M059J (cell line): ENCODE measurements at places on chromosomes 5 and 9. TPM values are rescaled to one million over a fixed set of nuclear protein-coding genes. Genes with fewer than 3 reads are reported as not detected.

DNA sequence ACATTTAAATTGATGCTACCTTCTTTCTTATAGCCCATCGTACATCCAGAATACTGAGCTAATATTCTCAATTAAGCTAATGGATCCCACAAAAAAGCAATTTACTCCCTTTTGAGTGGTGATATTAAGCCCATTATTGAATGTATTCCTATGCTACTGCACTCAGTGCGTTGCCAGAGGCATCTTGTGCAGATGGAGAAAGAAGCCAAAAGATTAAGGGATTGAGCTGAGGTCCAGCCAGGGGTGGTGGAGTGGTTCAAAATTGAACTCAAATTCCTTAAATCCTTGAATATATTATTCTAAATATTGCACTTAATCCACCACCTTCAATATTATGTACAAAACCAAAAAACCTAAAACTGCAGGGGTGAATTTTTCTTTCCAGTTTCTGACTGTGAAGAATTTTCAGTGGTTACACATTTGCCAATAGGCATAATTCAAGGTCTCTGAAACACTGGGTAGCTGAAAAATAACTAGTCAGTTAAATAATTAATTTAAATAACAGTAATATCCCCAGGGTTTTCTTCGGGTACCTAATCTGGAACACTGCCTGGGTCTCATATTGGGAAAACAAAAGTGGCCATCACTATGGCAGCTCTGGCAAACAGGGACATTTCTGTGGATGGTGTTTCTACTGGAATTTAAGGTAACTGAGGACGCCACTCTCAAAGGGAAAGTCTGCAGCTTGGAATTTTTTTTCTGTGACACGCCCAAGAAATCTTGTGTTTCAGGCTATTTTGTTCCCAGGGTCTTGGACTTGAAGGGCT, 6.2 kb upstream of the LIFR start:
- DNase-seq, result no peak

DNA sequence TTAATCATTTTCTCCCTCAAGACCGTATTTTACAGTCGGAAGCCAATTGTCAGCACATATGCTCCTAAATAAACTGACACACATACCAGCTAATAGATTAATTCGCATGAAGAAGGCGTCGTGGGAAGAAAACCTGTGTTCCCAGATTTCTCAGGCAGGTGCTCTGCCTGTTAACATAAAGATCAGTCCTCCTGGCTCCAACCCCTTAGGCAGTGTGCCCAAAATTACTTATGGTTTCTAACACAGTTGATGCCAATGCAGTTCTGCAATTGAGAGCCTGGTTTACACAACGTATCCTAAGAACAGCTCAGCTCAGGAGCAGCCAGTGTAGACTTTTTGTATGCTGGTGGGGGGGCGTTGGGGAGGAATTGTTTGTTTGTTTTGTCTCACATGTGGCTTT, 208.3 kb downstream of the ENC1 start:
- no peak for DNase-seq

DNA sequence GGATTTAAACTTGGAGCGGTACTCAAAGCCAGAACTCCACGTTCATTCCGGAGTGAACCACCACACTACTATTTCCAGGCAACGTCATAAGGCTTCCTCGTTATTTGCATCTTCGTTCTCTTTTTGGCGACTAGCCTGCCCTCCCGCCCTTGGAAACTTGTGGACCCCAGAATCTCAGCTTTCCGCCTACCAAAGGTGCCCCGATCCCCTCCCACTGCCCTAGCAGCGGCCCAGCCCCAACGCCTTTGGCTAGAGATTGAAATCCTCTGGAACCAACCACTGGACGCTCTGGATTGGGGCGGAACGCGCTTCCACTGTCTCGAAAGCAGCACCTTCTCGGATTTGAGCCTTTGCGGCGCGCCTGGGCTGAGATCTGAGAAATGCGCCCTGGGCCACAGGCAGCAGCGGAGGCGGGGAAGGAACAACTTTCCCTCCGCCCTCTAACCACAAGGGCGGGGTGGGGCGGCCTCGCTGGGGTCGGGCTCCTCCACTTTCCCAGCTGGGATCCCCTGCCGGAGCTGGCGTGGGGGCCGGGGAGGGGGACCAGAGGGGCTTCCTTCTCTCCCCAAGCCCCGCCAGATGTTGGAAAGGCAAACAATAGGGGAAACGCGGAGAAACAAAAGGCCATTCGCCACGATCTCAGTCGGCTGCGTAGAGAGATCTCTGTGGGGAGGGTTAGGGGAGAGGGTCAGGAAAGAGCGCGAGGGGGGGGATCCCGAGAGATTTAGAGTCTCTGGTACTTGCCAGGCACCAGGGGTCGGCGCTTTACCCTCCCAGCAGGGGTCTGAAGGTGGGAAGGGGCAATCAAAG, 1.3 kb downstream of the MOB3B start:
- DNase-seq, result peak; percentile 59

DNA sequence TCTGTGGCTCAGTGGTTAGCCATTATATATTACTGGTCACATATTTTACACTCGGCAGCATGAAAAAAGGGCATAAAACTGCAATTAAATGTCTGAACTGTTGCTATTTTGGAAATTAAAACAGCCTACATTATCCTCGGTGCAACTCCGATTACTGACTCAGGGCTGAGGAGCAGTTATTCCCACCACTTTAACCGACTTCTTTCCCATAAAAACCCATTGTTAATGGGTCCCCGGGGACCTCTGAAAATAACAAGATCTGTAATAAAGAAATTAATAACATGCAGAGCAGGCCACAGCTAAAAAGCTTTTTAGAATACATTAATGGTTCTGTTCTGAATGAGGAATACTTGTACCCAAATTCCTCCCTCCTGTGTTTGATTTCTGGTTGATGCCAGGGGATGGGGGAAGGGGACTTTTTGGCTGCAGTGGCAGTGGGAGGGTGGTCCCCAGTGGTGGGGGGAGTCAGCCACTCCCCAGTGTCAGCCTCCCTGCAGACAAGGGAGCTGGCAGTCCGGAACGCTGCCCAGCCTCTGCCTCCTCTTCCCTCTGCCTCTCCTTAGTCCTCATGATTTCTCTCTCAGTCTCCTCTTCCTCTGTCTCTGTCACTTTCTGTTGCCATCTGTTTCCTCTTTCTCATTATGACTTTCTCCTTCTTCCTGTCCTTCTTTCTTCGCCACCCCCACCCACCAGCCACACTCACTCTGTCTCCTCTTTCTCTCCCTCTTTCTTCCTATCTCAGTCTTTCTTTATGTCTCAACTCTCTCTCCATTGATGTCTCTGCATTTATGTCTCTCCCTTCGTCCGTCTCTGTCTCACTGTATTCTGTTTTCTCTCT, 59.0 kb upstream of the ZBTB43 start:
- DNase-seq, result no peak

- DNase-seq, result peak; percentile 51
Observed at GRCh38 chr9:83199240-83199639, 136.3 kb upstream of the RASEF start.

DNA sequence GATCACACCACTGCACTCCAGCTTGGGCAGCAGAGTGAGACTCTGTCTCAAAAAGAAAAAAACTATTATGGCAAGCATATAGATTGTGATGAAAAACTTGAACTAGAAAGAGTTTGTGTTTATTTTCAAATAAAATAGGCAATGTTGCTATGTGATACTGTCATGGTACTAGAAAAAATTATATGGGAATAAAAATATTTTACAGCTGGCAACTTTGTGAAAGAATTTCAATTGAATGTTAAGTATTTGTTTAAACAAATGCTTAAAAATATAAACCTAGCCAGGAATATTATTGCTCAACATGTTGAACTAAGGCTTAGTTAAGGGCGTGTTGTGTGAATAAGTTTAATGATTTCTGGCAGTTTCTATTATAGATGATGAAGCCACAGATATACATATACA, 31.7 kb downstream of the HSDL2 start:
- no peak for DNase-seq

DNA sequence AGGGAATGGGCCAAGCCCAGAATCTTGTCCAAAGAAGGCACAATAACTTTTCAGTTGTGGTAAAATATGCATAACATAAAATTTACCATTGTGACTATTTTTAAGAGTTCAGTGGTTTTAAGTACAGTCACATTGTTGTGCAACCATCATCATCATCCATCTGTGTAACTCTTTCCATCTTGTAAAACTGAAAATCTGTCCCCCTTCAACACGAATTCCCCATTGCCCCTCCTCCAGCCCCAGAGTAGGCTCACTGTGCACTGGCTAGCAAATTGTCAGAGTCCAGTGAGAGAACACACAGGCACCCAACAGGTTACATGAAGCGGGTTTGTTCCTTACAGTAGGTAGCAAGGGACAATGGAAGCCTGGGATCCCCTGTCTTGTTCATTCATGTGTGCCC, 13.7 kb downstream of the BARX1 start:
- DNase-seq, result no peak

GRCh38 chr9:138053321-138053868, 175.8 kb downstream of the CACNA1B start:
- DNase-seq, result no peak

DNA sequence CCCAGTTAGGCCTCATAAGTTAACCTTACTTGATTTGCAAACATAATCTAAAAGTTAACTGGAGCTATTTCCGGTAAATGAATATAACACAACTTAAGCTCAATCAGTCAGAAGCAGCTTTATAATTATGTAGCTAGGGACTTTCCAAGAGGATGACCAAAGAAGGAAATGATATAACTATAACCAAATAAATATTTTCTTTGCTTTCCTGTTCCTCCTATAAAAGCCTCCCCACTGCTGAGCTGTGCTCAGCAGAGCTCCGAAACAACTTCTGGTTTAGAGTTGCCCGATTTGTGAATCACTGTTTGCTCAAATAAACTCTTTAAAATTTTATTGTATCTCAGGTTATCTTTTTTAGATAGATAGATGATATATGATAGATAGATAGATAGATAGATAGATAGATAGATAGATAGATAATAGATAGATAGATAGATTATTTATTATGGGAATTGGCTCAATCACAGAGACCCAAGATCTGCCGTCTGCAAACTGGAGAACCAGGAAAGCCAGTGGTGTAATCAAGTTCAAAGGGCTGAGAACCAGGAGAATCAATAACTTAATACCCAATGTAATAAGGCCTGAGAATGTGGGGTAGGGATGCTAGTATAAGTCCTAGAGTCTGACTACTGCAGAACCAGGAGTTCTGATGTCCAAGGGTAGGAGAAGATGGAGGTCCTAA, 19.3 kb upstream of the TMEM161B start:
- DNase-seq, result no peak

DNA sequence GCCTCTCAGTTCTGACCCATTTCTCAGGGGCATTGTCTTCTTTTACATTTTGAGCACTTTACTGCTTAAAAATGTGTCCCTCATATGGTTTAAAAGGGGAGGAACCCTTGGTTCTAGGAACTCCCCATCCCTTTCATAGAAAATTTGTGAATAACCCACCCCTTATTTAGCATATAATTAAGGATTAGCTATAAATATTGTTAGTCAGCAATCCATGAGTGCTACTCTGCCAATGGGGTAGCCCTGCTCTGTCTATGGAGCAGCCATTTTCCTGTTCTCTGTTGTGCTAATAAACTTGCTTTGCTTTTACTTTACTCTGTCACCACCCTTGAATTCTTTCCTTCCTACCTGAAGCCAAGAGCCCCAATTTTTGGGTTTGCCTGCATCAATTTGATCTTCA, 12.3 kb upstream of the NNT start:
- no peak for DNase-seq

Gene IFNA21
- total RNA-seq, result not detected in 2 replicates

Gene IGIP
- total RNA-seq, result 1.6 and 1.8 TPM in 2 replicates

Gene LHX3
- not detected in 2 replicates for total RNA-seq

DNA sequence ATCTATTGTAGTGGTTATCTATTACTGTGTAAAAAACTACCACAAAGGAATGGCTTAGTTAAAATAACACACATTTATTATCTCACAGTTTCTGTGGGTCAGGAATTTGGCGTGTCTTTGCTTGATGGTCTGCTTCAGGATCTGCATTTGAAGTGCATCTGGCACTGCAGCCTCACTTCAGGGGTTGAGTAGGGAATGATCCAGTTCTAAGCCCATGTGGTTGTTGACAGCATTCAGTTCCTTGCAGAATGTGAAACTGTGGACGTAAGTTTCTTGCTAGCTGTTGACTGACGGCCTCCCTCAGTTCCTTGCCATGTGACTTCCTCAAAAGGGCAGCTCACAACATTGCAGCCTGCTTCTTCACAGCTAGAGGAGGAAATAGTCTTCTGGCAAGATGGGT, 2.1 kb upstream of the OGN start:
- DNase-seq, result no peak

DNA sequence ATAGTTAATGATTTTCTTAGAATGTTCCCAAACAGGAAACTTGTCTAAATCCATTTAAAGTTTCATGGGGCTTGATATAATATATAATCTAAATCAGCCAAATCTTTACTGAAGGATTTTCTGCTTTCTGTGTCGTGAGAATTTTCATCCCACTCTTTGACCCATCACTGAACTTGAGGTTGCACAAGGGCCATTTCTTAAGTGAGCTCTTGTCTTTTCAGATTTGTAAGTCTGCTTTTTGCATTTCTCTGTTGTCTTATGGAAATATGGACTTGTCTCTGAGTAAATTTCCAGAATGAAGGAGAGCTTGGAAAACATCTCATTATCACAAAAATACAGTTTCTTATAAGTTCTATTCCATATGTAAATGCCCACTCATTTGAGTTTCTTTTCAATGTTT, 149.2 kb upstream of the ARRDC3 start:
- no peak for DNase-seq

GRCh38 chr5:154316223-154316935, 125.8 kb downstream of the GALNT10 start:
- no peak for DNase-seq

- DNase-seq, result no peak
Observed at GRCh38 chr5:133428072-133428660, 184.2 kb downstream of the FSTL4 start.

Gene IRX2
- not detected in 2 replicates for total RNA-seq

Gene ALDOB
- not detected in 2 replicates for total RNA-seq

DNA sequence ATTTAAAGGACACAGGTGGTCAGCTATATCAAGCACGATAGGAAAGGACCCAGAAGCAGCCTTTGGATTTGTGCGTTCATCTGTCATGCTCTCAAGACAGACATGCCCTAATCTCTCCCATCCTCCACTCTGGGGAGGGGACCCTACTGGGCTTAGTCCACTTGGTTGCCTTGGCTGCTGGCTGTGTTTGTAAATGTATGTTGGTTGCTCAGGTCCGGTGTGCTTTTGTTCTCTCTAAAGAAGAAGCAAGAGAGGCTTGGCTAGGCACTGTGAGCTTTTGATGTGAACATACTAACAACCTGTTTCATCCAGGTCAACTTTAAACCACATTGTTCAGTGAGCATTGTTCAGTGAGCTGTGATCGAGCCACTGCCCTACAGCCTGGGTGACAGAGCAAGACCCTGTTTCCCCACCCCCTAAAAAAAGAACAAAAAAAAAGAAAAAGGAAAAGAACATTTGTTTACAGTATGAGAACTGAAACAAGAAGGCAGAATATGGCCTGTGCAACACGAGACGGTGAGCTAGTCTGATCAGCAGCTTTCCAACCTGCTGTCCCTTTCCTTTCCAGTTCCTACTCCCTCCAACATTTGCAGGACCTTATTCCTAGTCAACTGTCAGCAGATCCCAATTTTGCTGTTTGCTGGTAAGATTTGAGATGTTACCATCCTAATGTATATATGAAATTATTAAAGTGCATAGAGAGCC, 228.3 kb downstream of the ARHGAP26 start:
- no peak for DNase-seq

GRCh38 chr5:103228061-103228460, 30.5 kb upstream of the MACIR start:
- no peak for DNase-seq

GRCh38 chr9:15509931-15510788, 610 bp downstream of the PSIP1 start:
- DNase-seq, result no peak

- DNase-seq, result no peak
Observed at GRCh38 chr9:92010705-92011536, 60.9 kb upstream of the ROR2 start.

GRCh38 chr5:167908606-167909005, 382.8 kb upstream of the WWC1 start:
- peak; percentile 74 for DNase-seq
